ENCODE measurements at places on chromosomes 13 and 19.
A peak's percentile ranks its signal among the peaks of the same experiment; 100 is the strongest.

DNA sequence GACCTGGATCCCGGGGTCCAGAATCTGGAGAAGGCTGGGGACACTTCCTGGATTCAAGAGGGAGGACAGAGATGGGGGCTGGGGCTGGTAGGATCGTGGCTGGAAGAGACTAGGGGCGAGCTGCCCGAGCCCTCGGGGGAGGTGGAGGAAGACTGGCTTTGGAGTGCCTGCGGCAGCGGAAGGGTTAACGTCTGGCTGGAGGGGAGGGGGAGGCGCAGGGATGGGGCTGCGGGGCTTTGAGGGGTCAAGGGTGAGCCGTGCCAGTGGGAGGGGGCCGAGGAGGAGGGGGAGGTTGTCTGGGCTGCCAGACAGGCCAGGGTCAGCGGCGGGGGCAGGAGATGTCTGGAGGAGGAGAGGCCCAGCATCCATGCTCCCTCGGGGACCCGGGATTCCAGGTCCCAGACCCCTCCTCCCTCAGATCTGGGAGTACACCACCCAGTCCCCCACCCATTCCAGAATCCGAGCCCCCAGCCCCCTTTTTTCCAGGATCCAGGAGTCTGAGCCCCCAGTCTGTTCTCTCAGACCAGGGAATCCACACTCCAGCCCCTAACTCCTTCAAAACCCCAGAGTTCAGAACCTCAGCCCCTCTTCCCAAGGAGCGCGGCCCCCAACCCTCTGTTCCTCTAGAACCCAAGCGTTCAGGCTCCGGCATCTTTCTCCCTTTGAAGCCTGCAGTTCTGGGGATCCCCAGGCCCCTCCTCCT lies 3.2 kb upstream of the SPACA6 start:
- peak; percentile 53 for DNase-seq

GRCh38 chr13:112951674-112952371 lies 17.2 kb upstream of the MCF2L start:
- DNase-seq, result no peak

DNA sequence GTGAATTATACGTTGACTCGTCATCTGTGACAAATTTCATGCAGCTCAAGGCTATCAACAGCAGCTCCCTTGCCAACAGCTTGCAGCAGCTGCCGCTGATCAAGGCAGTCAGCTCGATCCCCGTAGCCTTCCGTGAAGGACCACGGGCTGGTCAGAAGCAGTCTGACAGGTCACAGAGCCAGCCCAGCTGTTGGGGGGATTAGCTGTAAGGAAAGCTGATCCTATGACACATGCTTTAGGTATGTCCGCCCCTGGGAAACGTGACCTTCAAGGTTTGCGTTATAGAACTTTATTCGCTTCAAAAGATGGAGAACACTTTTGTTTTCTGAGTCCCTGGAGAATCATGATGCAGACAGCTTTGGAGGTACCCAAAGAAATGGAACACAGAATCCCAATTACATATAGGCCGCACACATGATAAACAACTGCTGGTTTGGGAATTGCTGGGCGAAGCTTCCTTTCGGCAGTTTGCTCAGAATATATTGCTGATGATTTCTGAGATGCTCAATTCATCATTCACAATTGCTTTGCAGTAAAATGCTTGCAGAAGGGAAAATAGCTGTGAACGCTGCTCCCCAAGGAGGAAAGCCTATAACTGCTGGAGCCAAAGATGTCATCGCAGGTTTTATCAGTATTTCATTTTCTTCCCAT lies 62.6 kb upstream of the USP29 start:
- peak; percentile 77 for DNase-seq

DNA sequence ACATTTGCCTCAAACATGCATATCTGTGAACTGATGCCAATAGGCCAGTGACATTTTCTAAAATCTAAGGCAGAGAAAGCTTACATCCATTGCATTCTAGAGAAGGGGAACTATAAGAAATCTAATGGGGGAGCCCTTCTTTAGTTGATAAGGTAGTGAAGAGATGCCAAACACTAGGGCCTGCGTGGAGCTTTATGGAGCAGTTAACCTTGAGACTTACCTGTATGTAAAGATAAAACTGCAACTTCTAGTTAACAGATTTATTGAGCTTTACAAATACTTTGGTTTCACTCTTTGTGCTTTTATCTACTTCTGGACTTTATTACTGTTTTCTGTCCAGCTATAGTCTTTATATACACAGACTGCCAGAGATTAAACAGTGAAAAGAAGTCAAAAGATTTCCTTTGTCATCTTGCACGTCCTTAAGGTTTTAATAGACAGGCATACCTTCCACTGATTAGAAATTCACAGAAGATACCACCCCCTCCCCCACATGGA lies 457.6 kb downstream of the KLF12 start:
- DNase-seq, result no peak

GRCh38 chr19:50663482-50663790 lies 14.2 kb downstream of the C19orf81 start:
- DNase-seq, result no peak

GRCh38 chr19:53906211-53907192 lies 2.6 kb upstream of the CACNG7 start:
- peak; percentile 42 for DNase-seq

DNA sequence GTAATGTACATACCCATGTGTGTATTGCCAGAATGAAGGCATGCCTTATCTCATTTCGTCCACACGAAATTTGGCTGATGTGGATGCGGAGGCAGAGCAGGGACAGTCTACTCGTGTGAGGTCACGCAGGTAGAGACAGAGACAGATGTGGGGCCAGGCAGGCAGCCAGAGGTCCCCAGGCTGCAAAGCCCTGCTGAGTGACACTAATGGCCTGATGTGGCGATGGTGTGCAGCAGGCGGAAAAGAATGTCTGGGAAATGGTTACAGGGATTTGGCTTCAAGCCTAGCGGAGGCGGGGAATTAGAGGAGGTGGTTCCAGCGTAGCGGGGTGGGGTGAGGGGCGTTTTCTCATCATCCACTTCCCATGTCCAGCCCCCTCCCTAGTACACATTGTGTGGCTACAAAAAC lies 4.2 kb upstream of the IZUMO2 start:
- DNase-seq, result no peak

- no peak for DNase-seq
These were observed 98.4 kb upstream of the RAP2A start for GRCh38 chr13:97335488-97336134.

- DNase-seq, result no peak
These were observed 536.5 kb downstream of the PCDH9 start for GRCh38 chr13:66693656-66694055.

DNA sequence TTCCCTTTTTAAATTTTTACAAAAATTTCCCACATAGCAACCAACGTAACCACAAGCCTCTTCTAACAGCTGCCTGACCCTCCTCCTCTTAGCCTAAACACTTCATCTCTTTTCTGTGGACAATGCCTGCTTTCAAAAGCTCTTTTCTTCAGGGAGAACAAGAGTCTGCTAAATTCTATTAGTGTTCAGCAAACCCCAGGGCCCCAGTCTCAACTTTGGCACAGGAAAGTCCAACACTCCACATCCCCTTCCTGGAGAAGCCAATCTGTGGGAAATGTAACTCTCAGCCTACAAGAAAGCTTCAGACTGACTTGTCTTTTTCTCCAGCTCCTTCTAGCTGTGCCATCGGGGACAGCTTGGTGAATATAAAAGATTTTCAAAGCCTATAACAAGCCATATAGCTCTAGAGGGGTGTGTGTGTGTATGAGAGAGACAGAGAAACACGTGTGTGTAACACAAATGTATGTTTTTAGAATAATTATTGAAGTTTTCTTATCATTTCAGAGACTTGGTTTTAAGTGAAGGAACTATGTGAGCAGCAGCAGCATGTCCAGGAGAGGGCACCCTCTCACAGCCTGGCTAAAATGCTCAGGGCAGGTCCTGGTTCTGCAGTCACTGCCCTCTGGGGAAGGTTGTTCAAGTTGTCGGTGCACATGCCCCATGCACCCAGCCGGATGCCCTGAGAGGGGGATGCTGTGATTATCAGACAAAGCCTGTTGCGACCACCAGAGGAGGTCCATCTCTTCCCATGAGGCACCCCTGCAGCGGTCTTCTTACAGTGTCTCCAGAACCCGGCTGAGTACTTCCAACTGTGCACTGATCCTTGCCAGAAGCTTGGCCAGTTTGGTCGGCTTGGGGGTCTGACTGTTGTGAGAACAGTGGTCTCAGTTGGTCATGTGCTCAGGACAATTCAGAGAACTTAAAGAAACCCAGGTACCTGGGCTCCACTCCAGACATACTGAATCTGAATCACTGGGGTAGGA lies 34.4 kb downstream of the CCDC70 start:
- peak; percentile 30 for DNase-seq

GRCh38 chr19:46309056-46309455 lies 12.2 kb downstream of the HIF3A start:
- DNase-seq, result no peak

GRCh38 chr19:10432736-10433130 lies 12.4 kb downstream of the PDE4A start:
- DNase-seq, result peak; percentile 39

- no peak for DNase-seq
These were observed 423.4 kb downstream of the ITGBL1 start for GRCh38 chr13:101875717-101876393.

GRCh38 chr19:41924151-41925145 lies 3.8 kb downstream of the ERFL start:
- no peak for DNase-seq

DNA sequence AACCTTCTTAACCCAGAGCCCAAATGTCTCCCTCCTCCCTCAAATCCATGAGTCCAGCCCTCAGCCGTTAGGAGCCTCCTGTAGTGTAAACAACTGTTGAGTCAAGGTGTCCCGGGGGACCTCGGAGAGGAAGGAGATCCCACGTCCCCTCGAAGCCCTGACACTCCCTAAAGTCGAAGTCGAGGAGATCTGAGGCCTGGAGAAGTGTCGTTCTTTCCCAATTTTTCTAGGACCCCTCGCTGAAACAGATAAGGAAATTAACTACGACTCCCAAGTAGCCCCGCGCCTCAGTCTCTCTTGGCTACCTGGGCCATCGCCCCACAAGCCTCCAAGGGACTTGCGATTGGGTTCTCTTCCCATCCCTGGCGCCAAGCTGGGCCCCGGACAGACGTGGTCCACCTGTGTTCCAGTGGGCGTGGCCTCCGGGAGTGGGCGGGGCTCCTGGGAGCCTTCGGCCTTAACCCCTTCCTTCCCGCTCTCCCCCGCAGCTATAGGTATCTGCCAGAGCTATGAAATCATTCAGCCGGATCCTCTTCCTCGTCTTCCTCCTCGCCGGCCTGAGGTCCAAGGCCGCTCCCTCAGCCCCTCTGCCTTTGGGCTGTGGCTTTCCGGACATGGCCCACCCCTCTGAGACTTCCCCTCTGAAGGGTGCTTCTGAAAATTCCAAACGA lies 869 bp downstream of the GFY start:
- no peak for DNase-seq

DNA sequence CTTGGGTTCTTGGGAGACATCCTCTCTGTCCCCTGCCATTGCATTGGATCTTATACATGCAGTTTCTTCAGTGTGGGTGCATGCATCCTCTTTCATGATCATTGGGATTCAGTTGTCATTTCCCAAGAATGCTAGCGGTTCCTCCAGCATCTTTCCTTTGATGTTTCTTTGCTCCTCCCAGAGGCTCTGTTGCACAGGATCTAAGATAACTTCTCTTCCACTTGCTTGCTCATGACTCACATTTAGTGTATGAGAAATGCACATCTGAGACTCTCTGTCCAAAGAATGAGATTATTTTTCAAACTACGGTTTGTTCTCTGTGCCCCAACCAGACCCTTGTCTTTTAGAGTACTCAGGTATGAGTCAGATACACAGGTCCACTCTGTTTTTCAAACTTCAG lies 197.1 kb downstream of the NDFIP2 start:
- no peak for DNase-seq

DNA sequence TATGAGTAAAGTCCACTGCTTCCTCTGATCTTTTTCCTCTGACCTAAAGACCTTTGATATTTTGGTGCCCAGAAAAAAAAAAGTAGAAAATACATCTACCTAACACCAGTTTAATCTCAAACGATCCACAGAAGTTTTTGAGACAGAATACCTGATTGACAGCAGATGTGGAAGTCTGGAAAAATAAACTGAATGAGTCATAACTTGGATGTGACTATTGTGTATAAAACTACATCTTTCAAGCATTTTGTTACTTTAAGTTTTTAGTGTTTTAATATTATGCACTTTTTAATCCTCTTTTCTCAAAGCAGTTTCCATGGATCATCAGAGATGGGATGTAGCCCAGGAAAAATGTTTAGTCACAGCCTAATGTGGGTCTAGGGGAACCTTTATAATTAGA lies 216.1 kb downstream of the SLITRK1 start:
- DNase-seq, result no peak

DNA sequence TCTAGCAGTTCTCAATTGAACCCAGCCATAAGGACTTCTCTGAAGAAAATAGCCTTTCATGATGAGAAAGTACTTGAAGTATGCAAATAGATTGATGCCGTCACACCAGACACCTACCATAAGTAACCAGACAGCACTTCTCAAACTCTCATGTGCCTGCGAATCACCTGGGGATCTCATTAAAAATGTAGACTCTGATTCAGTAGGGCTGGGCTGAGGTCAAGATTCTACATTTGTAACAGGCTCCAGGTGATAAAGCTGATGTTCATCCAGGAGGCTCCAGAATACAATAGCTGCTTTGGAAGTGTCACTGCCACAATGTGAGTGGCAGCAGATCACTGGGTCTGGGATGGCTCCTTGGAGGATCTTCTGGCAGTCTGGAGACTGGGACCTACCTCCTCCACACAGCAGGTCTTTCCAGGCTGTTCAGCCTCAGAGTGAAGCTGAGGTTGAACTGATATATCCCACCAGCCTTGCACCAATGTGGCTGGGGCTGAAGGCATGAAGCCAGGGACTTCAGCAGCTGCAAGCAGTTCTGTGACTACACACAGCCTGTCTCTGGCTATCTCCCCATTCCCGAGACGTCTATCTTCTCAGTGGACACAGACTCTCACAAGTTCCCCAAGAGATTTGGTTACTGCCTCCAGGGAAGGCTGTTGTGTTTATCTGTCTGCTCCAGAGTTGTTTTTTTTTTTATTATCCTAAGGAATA lies 9.1 kb downstream of the MBNL2 start:
- no peak for DNase-seq

- DNase-seq, result no peak
These were observed 560.6 kb downstream of the TBC1D4 start for GRCh38 chr13:74921326-74921725.

DNA sequence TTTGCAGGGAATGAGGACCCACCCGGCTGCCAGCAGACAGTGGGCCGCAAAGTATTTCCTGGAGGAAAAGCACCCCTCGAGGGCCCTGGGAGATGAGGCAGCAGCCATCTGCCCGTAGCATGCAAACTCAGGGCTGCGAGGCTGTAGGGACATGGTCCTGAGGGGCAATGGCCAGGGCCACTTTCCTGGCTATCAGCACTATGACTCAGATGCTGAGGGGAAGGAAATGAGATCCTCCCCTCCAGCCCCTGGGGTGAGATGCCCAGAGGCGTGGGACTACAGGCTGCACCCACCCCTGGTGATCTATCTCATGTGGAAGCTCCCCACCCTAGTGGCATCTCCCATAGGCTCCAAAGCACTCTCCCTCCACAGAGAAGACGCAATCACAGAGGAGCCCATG lies 80.1 kb downstream of the SLC7A1 start:
- DNase-seq, result no peak

DNA sequence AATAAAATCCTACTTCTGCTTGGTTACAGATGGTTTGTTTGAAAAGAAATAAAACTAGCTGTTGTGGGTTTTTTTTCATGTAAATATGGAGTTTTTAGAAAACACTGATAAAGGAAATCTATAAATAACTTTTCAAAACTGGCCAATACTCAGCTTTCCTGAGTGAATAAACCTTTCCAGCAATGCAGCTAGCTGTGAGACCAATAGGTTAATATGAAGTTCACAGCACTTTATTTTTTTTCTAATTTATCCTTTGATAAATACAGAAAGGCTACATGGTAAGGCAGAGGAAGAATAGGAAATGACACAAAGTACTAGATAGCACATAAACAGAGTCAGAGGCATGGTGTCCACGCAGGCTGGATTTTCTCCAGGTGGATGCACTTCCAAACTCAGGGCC lies 154.0 kb downstream of the COG6 start:
- DNase-seq, result no peak

All from left ventricle myocardium inferior (tissue), 1 donor.